CD4-positive, CD25-positive, alpha-beta regulatory T cell (primary cell): ENCODE measurements at places on chromosomes 11 and 22. TPM values are rescaled to one million over a fixed set of nuclear protein-coding genes. Genes with fewer than 3 reads are reported as not detected.

The NPTXR gene
- polyA plus RNA-seq, result 0.65 TPM

The SORL1 gene
- polyA plus RNA-seq, result 143 TPM

The OR51B5 gene
- 0.41 TPM for polyA plus RNA-seq

The POU2AF1 gene
- 2.2 TPM for polyA plus RNA-seq

The GNAZ gene
- polyA plus RNA-seq, result 0.06 TPM

The RBFOX2 gene
- polyA plus RNA-seq, result not detected

The SERPING1 gene
- not detected for polyA plus RNA-seq

DNA sequence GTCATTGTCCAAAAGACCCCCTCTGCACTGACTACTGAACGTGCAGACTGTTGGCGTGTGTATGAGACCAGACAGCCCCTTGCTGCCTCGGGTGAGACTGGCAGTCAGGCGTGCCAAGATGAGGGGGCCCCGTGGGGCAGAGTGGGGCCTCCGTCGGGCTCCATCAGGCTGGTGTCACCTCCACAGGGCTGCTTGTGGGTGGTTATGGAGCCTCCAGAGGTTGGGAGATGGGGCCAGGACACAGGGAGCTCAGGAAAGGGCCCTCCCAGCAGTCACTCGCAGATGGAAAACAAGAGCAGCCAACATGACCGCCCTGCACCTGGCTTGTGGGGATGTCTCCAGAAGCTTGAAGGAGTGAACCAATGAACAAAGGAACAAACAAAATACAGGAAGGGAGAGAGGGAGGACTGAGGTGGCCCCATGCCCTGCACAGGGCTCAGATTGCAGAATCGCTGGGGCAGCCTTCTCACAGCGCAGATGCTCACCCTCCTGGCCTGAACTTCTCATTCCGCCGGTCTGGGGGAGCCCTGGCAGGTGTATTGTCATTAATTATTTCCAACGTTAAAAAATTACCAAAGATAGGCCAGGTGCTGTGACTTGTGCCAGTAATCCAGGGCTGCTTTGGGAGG, 5.5 kb upstream of the PHLDA2 start:
- DNase-seq, result no peak

- peak; percentile 60 for DNase-seq
These were observed at the start of gene CD151 for GRCh38 chr11:832529-833113. Gene CD151 (plus strand): TSS chr11:832952. CDS start chr11:836070, 3,118 bp downstream.

- DNase-seq, result no peak
These were observed 11.7 kb downstream of the THOC5 start for GRCh38 chr22:29541845-29542244.

- DNase-seq, result no peak
These were observed 12.4 kb downstream of the PCSK7 start for GRCh38 chr11:117219455-117219854.

- DNase-seq, result peak; percentile 87
These were observed 41.9 kb downstream of the MED15 start for GRCh38 chr22:20549232-20549841.

DNA sequence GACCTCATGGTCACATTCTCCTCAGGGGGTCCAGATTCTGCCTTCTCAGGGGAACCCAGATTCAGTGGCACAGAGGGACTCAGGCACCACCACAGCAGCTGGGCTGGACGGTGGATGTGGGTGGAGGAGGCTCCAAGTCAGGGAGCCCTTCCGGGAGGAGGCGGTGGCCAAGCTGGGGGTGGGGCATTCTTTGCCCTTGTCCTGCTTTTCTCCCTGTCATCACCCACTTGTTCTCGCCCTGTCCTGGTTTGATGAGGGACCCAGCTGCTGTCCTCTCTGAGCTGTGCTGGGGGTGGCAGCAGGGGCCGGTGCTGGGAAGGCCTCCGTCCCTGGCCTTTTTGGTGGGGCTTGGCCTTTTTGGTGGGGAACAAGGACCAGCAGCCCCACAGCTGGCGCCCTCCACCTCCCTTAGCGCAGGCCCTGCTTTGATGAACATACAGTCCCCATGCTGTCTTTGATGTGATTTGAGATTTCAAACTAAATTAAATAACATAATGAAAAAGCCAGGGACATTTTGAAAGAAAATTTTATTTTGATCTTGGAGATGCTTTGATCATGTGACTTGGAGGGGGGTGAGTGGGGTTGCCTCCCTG, 1168.2 kb downstream of the BRD1 start:
- DNase-seq, result no peak

- no peak for DNase-seq
These were observed 14.4 kb upstream of the SPTBN2 start for GRCh38 chr11:66743271-66743968.

- no peak for DNase-seq
These were observed 2.0 kb upstream of the NLRX1 start for GRCh38 chr11:119166368-119167076.

DNA sequence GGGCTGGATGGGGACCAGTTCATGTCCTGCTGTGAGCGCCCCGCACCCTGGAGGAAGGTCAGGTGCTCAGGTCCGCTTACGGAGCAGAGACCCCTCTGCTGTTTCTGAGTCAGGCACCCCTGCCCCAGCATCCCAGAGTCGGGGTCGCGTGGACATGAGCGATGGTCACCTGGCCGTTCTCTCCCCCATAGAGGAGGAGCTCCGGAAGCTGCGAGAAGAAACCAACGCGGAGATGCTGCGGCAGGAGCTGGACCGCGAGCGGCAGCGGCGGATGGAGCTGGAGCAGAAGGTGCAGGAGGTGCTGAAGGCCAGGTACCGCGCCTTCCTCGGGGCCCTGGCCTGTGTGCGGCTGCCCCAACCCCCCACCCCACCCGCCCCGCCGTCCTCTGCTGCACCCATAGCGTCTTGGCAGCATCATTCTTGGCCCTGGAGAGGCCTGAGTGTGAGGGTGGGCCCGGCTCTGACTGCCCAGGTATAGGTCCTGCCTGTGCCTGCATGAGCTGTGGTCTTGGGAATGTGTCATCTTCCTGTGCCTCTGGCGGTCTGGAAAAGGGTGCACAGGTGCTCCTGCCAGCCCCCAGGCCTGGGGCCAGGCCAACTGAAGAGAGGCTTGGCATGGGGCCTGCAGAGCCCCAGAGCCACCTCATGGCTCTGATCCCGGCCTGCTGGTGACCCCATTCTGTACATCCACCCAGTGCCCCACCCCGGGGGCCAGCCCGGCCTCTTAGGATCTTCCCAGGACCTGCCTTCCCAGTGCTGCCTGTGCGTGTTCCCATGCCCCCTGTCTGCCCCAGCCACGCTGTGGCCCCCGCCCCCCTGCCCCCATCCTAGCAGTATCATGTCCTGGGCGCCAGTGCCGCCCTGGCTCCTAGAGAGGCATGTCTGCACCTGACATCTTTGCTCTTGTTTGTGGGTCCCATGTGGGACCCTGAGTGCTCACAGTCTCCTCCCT, 38.1 kb downstream of the GRAMD4 start:
- DNase-seq, result no peak

DNA sequence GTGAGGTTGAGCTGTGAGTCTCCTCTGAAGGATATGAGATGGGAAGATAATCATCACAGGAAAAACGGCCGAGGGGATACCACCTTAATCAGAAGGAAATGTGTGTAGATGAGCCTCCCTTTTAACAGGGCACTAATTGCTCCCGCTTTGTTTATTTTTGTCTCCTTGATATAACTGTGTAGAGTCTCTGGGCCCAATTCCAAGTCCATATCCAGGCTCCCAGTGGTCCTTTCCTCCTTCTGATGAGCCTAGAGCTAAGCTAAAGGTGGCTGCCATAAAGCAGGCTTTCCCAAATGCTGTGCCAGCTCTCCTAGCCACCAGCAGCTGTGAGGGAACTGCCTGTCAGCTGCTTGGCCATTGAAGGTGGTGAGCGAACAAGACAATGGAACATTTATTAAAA, 17.1 kb upstream of the CCDC90B start:
- DNase-seq, result no peak

DNA sequence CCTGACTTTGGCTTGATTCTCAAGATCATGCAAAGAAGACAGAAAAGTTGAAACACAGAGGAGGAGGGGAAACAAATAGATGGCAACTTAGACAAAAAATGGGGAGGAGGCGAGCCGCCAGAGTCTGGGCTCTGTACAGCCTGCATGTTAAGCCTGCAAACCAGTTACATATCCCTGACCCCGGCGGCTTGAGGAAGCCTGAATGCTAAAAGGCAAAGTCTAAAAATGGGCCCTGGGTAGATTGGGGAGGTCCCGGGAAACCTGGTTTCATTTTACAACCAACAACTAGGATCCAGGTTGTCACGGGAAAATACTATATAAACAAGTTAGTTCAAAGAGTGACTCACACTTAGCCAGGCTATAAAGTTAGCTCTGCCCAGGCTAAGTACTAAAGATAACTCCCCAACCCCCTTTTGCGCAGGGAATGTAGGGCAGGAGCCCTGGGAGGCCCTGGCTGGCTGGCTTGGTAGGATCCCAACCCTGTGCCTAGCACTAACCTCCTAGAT, 18.8 kb upstream of the ZBTB16 start:
- no peak for DNase-seq

GRCh38 chr11:73795925-73796632, 8.4 kb downstream of the MRPL48 start:
- DNase-seq, result no peak

GRCh38 chr11:61198361-61198760, 5.0 kb upstream of the PGA3 start:
- DNase-seq, result no peak

DNA sequence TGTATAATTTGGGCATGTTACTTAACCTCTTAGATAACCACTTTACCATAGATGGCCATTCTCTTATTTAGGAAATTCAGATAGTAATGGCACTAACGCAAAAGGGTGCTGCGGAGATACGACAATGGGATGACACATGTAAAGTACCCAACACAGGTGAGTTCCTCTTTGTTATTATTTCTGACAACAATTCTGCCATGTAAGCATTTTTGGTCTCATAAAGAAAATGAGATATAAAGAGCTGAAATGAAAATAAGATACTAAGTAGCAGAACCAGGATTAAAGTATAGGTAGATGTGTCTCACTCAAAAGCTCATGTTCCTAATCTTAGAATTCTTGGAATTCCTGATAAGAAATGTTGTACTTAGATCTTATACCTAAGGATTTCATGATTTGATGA, 260.2 kb upstream of the CCDC90B start:
- DNase-seq, result no peak

- DNase-seq, result no peak
These were observed 492.9 kb upstream of the KIRREL3 start for GRCh38 chr11:127493330-127494022.

- DNase-seq, result no peak
These were observed 5.0 kb upstream of the CCND1 start for GRCh38 chr11:69635804-69636511.

DNA sequence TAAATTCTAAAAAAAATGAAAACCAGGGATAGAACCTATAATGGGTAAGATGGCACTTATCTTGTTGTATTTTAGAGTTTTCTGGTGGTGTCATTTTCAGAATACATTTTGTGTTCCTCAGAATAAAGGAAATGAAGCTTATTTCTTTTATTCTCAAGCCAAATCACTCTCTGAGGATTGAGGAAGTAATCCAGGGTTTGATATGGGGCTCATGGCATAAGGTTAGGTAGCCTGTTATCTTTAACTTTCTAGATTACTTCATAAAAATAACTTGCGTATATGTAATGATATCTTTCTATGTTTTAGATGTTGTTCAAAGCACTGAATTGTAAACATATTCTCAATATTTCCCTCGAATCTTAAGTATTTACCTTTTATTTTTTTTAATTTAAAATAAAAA, 33.5 kb downstream of the PDE3B start:
- no peak for DNase-seq

DNA sequence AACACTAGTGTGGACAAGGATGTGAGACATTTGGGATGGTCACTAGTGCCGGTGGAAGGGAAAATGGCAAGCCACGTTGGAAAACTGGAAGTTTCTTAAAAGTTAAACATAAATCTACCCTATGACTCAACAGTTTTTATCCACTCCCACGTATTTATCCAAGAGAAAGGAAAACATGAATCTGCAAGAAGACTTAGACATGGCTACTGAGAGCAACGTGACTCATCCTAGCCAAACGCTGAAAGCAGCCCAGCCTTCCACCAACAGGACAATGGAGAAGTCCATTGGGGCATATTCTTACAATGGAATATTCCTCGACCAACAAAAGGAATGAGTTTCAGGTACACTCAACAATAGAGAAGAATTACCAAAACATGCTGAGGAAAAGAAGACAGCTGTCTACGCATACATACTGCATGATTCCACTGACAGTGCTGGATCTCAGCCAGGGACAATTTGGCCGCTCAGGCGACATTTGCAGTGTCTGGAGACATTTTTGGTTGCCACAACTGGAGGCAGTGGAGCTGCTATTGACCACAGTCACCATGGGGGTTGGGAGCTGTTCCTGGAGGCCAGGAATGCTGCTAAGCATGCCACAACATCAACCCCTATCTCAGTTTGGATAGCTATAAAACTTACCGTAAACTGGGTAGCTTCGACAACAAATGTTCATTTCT, 21.2 kb downstream of the SYT13 start:
- DNase-seq, result no peak

DNA sequence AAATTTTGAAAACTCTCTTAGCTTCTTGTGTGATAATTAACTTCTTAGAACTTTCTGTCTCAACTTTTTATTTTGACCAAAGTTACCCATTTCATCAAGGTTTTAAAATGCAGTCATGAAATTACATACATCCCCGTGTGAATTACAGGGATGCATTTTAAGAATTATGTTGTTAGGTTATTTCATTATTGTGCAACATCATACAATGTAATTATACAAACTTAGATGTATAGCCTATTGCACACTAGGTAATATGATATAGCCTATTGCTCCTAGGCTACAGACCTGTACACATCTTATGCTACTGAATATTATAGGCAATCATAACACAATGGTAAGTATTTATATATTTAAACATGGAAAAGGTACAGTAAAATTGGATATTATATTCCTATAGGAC, 228.1 kb upstream of the C11orf87 start:
- DNase-seq, result no peak

DNA sequence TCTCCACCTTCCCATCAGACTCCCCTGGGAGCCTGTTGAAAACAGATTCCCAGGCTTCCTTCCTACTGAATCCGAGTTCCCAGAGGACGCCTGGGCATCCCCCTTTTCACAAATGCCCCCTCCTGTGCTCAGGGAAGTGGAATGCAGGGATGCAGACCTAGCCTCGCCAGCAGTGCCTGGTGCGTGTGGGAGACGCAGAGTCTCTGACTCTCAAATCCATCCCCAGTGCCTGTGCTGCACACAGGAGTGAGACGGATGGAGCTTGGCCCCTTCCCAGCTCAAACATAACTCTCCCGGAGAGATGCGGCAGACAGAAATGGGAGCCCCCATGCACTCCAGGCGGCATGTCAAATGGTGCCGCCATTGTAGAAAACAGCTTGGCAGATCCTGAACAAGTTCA, 62.6 kb downstream of the CTTN start:
- DNase-seq, result no peak

GRCh38 chr11:104164028-104164520, at the start of gene PDGFD:
Gene PDGFD (minus strand): TSS chr11:104164147.
- DNase-seq, result peak; percentile 13
